Fibroblast of skin of abdomen (primary cell): ENCODE measurements at places on chromosomes 2 and 18.

GRCh38 chr2:216281876-216282275 is 90.4 kb downstream of the MARCHF4 start:
- DNase-seq, result no peak

DNA sequence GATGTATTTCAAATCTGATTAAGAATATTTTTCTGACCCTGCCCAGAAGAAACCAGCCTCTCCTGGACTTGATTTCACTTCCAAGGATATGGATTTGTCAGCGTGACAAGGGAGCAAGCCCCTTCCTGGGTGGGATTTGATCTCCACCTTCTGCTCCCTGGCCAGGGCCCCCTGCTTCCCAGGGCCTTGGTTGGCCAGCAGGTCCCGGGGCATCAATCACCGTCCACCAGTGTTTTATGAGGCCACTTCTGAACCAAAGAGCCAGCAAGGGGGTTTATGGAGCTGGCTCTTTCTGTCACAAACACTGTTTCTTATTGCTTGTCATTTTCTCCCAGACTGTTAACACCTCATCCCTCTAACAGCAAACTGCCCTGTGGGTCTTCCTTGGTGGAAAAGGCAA is 320.5 kb upstream of the SKOR2 start:
- DNase-seq, result no peak

DNA sequence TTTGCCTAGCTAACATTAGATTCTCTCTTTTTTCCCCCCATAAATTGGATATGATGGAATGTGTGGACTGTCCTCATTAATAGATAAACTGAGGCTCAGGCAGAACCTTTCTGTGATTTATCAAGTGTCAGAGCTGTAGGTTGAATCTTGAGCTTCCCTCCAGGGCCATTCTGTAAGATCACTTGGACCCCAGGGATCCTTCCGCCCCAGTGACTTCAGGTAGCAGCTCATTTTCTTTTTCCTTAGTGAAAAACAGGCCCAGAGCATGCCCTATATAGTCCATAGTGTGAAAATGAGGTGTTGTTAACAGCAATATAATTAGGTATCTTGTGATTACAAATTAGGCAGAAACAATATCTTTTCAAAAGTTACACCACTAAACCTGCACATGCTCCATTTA is 269.7 kb downstream of the ZNF385B start:
- DNase-seq, result no peak

DNA sequence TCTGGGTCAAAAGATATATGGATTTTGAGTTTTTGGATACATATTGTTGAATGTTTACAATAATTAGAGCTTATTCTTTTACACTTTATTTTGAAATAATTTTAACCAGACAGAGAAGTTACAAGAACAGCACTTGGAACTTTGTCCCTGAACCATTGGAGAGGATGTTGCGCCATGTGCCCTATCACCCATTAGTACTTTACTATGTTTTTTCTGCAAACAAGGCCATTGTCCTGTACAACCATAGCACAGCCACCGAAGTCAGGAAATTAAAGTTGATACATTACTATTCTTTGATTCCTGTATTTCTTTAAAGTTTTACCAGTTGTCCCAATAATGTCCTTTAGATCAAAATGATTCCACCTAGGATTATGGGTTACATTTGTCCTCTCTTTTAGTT is 188.8 kb downstream of the ACKR3 start:
- DNase-seq, result no peak

GRCh38 chr2:68709421-68709911 is 25.1 kb upstream of the ARHGAP25 start:
- peak; percentile 34 for DNase-seq
